ENCODE measurements at places on chromosomes 2 and 18.

DNA sequence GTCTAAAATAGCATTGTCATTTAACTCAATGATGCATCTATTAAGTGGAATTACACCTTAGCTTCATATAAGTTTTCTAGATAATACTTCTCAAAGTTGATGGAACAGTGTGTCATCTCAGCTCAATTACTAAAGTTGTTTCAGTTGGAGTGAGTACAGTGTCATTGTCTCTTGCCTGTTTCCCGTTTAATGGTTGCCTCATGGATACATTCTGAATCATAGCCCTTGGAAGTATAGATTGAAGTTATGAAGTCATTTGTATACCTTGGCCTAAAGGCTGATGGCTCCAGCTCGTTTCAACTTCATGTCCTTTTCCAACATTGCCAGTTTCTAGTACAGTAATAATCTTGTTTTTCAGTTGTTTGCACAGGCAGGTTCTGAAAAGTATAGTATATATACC lies 130.5 kb upstream of the NOSTRIN start:
- no peak for DNase-seq

GRCh38 chr2:33084433-33084832 lies 137.7 kb downstream of the LTBP1 start:
- no peak for DNase-seq

GRCh38 chr18:21682371-21683051 lies 22.1 kb downstream of the ABHD3 start:
- no peak for DNase-seq

GRCh38 chr2:176781570-176782217 lies 430.9 kb upstream of the HNRNPA3 start:
- DNase-seq = no peak

- no peak for DNase-seq
These were observed 190.4 kb upstream of the ID2 start for GRCh38 chr2:8491296-8492027.

DNA sequence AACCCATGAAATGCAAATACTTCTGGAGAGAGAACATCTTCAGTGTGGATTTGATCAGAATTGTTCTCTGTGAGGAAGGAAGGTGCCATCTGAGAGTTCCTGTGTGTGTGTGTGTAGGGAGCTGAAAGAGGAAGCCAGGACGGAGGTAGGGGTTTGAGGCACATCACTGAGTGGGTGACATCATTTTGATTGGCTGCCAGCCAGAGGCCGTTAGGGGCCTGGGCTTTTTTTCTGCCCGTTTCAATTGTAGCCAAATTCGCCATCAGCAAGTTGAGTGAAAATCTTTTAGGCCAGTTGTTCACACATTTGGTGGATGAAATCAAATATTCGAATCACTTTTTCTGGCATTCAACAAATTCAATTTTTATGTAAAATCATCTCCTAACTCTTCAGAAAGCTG lies 48.9 kb downstream of the TSN start:
- no peak for DNase-seq

DNA sequence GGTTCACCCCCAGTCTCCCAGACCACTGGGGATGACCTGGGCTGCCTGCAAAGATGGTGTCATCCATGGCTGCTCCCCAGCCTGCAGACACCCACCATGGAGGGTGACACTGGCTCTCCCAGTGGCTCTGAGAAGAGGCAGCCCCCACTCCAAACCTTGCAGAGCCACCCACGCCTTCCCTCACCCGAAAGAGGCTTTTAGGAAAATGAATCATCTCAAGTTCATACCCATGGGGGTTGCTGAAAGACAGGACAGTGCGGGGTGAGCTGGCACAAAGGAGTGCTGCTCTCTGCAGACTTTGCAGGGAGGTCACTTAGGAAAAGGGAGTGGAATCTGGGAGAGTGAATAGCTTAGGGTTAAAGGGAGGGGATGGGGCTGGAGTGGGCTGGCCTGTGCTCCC lies 36.4 kb downstream of the MPHOSPH10 start:
- DNase-seq = no peak

DNA sequence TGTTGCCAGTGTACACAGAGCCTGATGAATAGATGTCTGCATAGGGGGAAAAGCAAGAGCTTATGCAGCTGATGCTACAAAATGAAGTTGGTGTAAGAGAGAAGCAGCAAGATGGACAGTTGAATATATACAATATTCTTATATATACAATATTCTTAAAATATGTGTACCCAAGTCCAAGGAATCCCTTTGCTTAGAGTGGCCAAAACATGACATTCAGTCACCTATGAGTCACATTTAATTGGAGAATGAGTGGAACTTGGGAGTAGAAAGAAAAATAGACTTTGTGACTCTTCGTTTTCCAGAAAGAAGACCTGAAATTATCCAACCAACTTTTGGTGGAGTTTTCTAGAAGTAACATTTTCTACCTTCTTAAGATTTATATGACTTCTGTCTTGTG lies 81.8 kb downstream of the SCN9A start:
- DNase-seq = no peak

- no peak for DNase-seq
These were observed 88.2 kb upstream of the GLI2 start for GRCh38 chr2:120647487-120647886.

DNA sequence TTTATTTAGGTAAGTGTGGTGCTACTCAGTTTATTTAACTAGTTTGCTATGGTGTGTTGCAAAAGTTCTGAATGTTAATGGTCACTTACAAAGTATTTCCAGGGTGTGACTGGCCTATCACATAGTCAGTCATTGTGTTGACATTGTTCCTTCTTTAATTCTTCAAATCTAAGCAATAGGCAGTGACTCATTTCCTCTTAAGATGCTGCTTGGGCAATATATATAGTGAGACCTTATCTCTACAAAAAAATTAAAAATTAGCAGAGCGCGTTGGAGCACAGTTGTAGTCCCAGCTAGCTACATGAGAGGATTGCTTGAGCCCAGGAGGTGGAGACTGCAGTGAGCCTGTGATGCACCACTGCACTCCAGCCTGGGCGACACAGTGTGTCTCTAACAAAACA lies 5.8 kb upstream of the CCDC88A start:
- DNase-seq = no peak

- DNase-seq = no peak
These were observed 29.1 kb downstream of the DRC1 start for GRCh38 chr2:26430826-26431225.

- no peak for DNase-seq
These were observed 44.9 kb downstream of the CYP27C1 start for GRCh38 chr2:127175041-127175721.

GRCh38 chr2:238787501-238787900 lies 60.4 kb upstream of the TWIST2 start:
- DNase-seq = no peak

- no peak for DNase-seq
These were observed 43.7 kb downstream of the CDC42EP3 start for GRCh38 chr2:37627710-37628109.

- DNase-seq = no peak
These were observed 37.2 kb upstream of the APCDD1 start for GRCh38 chr18:10417191-10417590.

GRCh38 chr2:130376433-130377293 lies 20.8 kb downstream of the PTPN18 start:
- no peak for DNase-seq

- no peak for DNase-seq
These were observed at the start of gene SFTPB for GRCh38 chr2:85668009-85668856. TSS of gene SFTPB (minus strand) at chr2:85668199. CDS start at chr2:85668183, 16 bp downstream.

- DNase-seq = no peak
These were observed 10.4 kb downstream of the HRH4 start for GRCh38 chr18:24470805-24471204.

DNA sequence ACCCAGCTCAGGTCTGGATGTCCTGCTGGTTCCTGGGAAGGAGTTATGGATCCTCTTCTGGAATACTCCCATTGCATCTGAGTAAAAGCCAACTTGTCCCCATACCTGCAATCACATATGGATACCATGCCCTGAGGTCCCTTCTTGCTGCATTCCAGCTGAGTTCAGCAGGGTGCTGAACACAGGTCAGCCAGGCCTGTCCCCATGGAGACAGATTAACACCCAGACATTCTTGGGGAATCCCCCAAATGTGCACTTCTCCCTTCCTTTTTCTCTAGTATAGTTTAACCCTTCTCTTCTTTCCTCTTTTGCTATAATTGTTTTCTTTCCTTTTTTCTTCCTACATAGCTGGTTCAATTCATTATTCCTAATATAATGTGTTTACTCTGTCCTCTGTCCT lies 799.6 kb upstream of the HS6ST1 start:
- no peak for DNase-seq

Measured in activated CD4-positive, alpha-beta T cell treated with anti-CD3 and anti-CD28 coated beads for 24 hours (primary cell).